ENCODE measurements at places on chromosomes 7 and 10. TPM values are rescaled to one million over a fixed set of nuclear protein-coding genes. Genes with fewer than 3 reads are reported as not detected.
A peak's percentile ranks its signal among the peaks of the same experiment; 100 is the strongest.

GRCh38 chr10:96708996-96709395, 11.3 kb downstream of the PIK3AP1 start:
- no peaks in the 10 kb centered on the region for H3K27me3 ChIP-seq
- no peaks in the 10 kb centered on the region for H3K36me3 ChIP-seq
- no peak for DNase-seq
- H3K27ac ChIP-seq = no peak overlapping the region
- no peak overlapping the region for H3K4me3 ChIP-seq

GRCh38 chr10:61993711-61994401, 92.4 kb downstream of the ARID5B start:
- no peaks in the 10 kb centered on the region for H3K27me3 ChIP-seq
- H3K4me3 ChIP-seq = peak overlapping the region; percentile 68
- DNase-seq = no peak
- peaks cover 65% of the 10 kb centered on the region for H3K36me3 ChIP-seq
- peaks cover 64% of the 10 kb centered on the region for H3K4me1 ChIP-seq

DNA sequence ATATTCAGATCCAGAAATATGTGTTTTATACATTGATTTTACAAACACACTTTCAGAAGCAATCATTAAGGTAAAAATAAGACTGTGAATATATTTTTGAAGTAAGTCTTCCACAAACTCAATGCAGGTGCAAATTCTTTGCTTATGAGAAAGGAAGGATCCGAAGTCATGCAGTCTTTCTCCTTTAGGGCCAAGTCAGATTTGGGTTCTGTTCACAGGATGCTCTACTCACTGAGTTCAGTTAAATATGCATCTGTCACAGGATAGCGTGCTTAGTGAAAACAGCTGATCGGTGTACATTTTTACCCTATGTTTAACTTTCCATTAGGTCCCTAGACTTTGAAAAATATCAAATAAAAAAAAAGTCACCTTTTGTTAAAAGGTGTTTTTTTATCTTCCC, 608.5 kb downstream of the PHTF2 start:
- H3K27me3 ChIP-seq = no peaks in the 10 kb centered on the region
- H3K36me3 ChIP-seq = no peaks in the 10 kb centered on the region
- no peak for DNase-seq
- H3K27ac ChIP-seq = no peak overlapping the region
- H3K4me3 ChIP-seq = no peak overlapping the region
- H3K4me1 ChIP-seq = no peaks in the 10 kb centered on the region

- H3K36me3 ChIP-seq = peaks cover 11% of the 10 kb centered on the region
- peaks cover 21% of the 10 kb centered on the region for H3K4me1 ChIP-seq
- no peak for DNase-seq
- no peak overlapping the region for H3K4me3 ChIP-seq
- no peaks in the 10 kb centered on the region for H3K27me3 ChIP-seq
- H3K27ac ChIP-seq = no peak overlapping the region
Observed at GRCh38 chr10:119713744-119714483, 11.9 kb upstream of the INPP5F start.

GRCh38 chr7:68684246-68684839, 913.9 kb upstream of the AUTS2 start:
- H3K27me3 ChIP-seq = no peaks in the 10 kb centered on the region
- no peak overlapping the region for H3K27ac ChIP-seq
- no peak for DNase-seq
- no peaks in the 10 kb centered on the region for H3K4me1 ChIP-seq

DNA sequence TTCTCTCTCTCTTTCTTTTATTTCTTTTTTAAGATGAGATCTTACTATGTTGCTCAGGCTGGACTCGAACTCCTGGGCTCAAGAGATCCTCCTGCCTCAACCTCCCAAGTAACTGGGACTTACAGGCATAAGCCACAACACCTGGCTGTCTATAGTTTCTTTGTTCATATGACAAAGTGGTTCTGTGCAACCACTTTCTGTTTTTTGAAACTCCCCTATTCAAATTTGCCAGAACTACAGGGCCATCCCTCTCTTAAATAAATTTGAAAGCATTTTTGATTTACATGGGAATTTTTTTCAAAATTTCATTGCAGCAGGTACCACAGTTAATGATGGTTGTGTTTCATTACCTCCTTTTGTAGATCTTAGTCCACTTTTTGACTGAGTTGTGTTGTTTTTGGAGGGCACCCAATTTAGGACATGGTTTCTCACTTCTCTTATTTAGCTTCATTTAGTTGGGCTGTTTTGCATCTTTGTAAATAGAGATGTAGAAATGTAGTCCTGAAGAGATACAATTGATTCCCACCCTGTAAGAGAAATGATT, 119.2 kb downstream of the LRRC4 start:
- no peak for DNase-seq
- no peaks in the 10 kb centered on the region for H3K27me3 ChIP-seq
- H3K4me3 ChIP-seq = no peak overlapping the region
- H3K27ac ChIP-seq = no peak overlapping the region

- H3K4me3 ChIP-seq = peak overlapping the region; percentile 53
- H3K4me1 ChIP-seq = peaks cover 21% of the 10 kb centered on the region
- peaks cover 19% of the 10 kb centered on the region for H3K27me3 ChIP-seq
- peak; percentile 84 for DNase-seq
Observed at GRCh38 chr7:123823898-123824753, 20.8 kb upstream of the HYAL4 start.

GRCh38 chr7:29147821-29148220, 1.5 kb upstream of the CPVL start:
- DNase-seq = no peak
- H3K4me3 ChIP-seq = no peak overlapping the region
- no peak overlapping the region for H3K27ac ChIP-seq

- no peaks in the 10 kb centered on the region for H3K4me1 ChIP-seq
- H3K36me3 ChIP-seq = no peaks in the 10 kb centered on the region
- H3K27ac ChIP-seq = no peak overlapping the region
Observed at GRCh38 chr10:19658622-19659233, 157.5 kb upstream of the PLXDC2 start.

- H3K27ac ChIP-seq = no peak overlapping the region
- DNase-seq = no peak
- H3K4me3 ChIP-seq = no peak overlapping the region
Observed at GRCh38 chr10:110979611-110980010, 60.2 kb downstream of the SHOC2 start.

GRCh38 chr10:130244928-130245495, 108.8 kb downstream of the GLRX3 start:
- H3K4me3 ChIP-seq = no peak overlapping the region
- no peak overlapping the region for H3K27ac ChIP-seq
- H3K27me3 ChIP-seq = peaks cover 23% of the 10 kb centered on the region
- DNase-seq = no peak
- peaks cover 3% of the 10 kb centered on the region for H3K36me3 ChIP-seq
- peaks cover 13% of the 10 kb centered on the region for H3K4me1 ChIP-seq

GRCh38 chr7:134618756-134619530, 27.7 kb upstream of the BPGM start:
- peaks cover 44% of the 10 kb centered on the region for H3K27me3 ChIP-seq
- H3K4me1 ChIP-seq = peaks cover 5% of the 10 kb centered on the region
- no peak overlapping the region for H3K27ac ChIP-seq
- no peaks in the 10 kb centered on the region for H3K36me3 ChIP-seq

DNA sequence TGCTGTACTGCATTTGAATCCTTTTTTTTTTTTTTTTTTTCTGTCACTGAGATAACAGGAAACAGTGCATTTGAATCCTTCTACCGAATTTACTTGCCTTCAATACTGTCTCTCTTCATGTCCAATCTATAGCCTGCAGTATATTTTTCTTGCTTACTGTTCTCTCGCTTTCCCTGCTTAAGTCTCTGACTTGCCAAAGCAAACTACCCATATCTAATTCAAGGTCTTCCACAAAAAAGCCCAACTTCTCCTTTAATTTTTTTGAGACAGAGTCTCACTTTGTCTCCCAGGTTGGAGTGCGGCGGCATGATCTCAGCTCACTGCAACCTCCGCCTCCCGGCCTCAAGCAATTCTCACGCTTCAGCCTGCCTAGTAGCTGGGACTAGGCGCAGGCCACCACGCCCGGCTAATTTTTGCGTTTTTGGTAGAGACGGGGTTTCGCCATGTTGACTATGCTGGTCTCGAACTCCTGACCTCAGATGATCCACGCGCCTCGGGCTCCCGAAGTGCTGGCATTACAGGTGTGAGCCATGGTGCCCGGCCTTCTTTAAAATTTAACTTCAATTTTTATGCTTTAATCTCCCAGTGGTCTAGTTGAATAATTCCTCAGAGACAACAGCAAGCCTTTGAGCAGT, 882 bp downstream of the PDCD11 start:
- no peaks in the 10 kb centered on the region for H3K27me3 ChIP-seq
- no peak for DNase-seq
- peaks cover 65% of the 10 kb centered on the region for H3K36me3 ChIP-seq
- peaks cover 59% of the 10 kb centered on the region for H3K4me1 ChIP-seq

GRCh38 chr10:3783682-3784432, 1.2 kb downstream of the KLF6 start:
- H3K27ac ChIP-seq = peak overlapping the region; percentile 99
- DNase-seq = peak; percentile 31
- H3K36me3 ChIP-seq = peaks cover 57% of the 10 kb centered on the region
- peaks cover 48% of the 10 kb centered on the region for H3K4me1 ChIP-seq

DNA sequence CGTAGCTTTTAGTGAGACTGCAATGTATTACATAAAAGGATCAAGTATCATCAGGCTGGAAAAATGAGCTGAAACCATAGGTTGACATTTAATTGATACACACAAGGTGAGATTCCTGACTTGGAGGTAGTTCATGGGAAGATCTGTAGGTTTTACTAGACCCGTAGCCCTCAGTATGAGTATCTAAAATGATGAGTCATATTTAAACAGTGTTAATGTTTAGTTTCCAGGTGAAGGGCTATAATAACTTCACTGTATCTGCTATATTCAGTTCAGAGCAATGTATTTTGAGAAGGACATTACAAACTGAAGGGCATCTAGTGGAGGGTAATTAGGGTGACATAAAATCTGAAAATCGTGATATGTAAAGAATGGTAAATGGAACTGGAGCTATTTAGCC, 35.0 kb downstream of the ENTPD1 start:
- H3K4me3 ChIP-seq = no peak overlapping the region
- H3K27ac ChIP-seq = peak overlapping the region; percentile 43
- peaks cover 2% of the 10 kb centered on the region for H3K27me3 ChIP-seq
- H3K4me1 ChIP-seq = peaks cover 23% of the 10 kb centered on the region

GRCh38 chr7:41170466-41170865, 532.4 kb downstream of the INHBA start:
- no peaks in the 10 kb centered on the region for H3K36me3 ChIP-seq
- H3K27ac ChIP-seq = no peak overlapping the region
- DNase-seq = no peak
- no peak overlapping the region for H3K4me3 ChIP-seq
- H3K4me1 ChIP-seq = no peaks in the 10 kb centered on the region

The MEPCE gene
- total RNA-seq = 38.3 TPM

The TMEM176B gene
- total RNA-seq = not detected

The ST8SIA6 gene
- total RNA-seq = not detected

The NPSR1 gene
- total RNA-seq = not detected

The CUEDC2 gene
- total RNA-seq = 71.8 TPM

The KAZALD1 gene
- 0.72 TPM for total RNA-seq

The MCM10 gene
- total RNA-seq = 69.0 TPM

The NANOS1 gene
- total RNA-seq = not detected

The PLPP4 gene
- total RNA-seq = not detected

Data from activated CD8-positive, alpha-beta T cell treated with anti-CD3 and anti-CD28 coated beads for 36 hours (primary cell).